ENCODE measurements at places on chromosomes 16 and 17. TPM values are rescaled to one million over a fixed set of nuclear protein-coding genes. Genes with fewer than 3 reads are reported as not detected.

Gene CPNE2
- 36.7 TPM for total RNA-seq

Gene TRPV3
- total RNA-seq = 0.61 TPM

Gene MLYCD
- total RNA-seq = 3.6 TPM

Gene SLC38A8
- total RNA-seq = not detected

Gene QPRT
- 105 TPM for total RNA-seq

Gene GCGR
- 0.61 TPM for total RNA-seq

Gene ZDHHC1
- total RNA-seq = 7.0 TPM

Gene THUMPD1
- 34.2 TPM for total RNA-seq

Gene KIF18B
- 22.6 TPM for total RNA-seq

Gene TAC4
- 0.92 TPM for total RNA-seq

Gene C17orf78
- total RNA-seq = not detected

Gene GP2
- total RNA-seq = not detected

Gene OR1A1
- not detected for total RNA-seq

Gene CACNG1
- not detected for total RNA-seq

Gene HEXIM1
- total RNA-seq = 26.3 TPM

Gene KRTAP3-2
- not detected for total RNA-seq

Gene C16orf46
- not detected for total RNA-seq

Gene ACSM2A
- not detected for total RNA-seq

Gene CASKIN2
- 11.6 TPM for total RNA-seq

Gene CCDC144A
- not detected for total RNA-seq

Gene TP53TG3C
- total RNA-seq = not detected

Gene TSC2
- 36.4 TPM for total RNA-seq

Gene GABARAP
- total RNA-seq = 249 TPM

Gene SLC6A2
- total RNA-seq = not detected

Gene CA7
- not detected for total RNA-seq
